ENCODE measurements at places on chromosomes 3 and 15.

DNA sequence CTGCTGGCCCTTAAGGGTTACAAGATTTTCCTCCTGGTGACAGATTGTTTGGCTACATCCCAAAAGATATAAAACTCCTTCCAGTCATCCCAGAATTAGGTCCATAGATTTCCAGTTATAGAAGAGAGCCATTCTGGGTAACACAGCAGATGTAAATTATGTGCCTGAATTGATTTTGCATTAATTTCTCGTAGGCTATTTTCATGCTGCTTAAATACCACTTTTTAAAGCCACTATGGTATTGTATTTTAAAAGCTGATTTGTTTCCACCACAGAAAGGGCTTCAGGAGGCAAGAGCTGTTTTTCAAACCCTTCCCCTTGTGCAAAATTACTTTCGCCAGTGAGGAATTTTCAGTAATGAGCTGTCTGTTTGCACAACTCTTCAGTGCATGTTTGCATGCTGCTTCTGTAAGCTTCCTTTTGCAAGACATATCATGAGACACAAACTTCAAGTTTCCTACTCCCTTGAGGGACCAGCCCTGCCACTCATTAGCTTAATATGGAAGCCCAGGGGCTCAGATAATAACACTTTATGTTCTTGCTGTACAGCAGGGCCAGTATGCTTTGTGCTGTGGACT is 105.4 kb upstream of the TNIK start:
- DNase-seq: no peak

DNA sequence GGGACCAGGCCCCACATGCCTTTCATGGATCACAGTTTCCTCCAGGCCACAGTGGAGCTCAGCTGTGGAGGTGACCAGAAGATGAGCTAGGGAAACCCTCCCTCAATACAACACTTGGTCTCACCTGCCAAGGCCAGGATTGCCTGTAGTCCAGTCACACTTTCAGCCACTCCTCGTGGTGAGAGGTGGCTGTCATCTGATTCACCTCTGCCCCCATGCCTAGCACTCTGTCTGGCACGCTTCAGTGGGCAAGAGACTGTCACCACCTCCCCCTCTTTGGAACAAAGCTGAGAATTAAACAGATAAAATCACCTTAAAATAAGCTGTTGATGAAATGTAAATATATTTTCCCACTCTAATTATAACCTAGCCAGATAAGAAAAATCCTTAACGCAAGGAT is 4.0 kb upstream of the IL17RD start:
- no peak for DNase-seq

DNA sequence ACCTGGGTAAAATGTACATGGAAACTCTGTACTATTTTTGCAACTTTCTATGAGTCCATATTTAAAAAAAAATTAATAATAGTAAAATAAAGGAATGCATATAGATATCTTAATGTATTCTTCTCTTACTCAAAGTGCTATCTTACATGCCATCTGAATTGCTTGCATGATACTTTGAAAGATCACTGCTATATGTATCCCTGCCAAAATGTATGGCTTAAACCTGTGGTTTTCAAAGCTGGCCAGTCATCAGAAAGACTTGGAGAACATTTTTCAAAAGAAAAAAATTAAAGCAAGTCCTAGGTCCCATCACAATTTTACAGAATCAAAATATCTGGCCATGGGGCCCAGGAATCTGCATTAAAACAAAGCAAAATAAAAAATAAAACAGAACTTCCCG is 262.1 kb downstream of the LPP start:
- no peak for DNase-seq

DNA sequence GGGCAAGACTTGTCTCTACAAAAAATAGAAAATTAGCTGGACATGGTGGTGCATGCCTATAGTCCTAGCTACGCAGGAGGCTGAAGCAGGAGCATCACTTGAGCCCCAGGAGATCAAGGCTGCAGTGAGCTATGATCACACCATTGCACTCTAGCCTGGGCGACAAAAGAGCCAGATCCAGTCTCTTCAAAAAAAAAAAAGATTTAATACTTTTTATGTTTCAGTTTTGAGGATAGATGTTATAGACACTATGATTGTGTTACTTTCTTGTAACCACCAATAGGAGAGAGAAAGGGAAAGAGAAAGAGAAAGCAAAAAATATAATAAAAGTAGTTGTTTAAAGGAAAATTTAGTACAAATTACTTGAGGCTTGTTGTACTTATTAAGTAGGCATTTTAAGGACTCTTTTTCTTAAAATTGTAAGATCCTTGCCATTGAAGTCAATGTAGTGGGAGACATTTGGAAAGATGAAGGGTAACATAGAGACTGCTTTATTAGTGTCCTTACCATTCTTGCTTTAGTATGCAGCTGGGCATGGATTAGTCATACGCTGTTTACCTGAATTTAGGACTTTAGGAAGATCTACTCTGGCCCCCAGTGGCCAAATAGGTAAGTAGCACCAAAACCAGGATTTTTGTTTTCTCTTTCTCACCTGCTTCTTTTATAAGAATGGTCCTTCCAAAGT is 35.1 kb upstream of the ZDHHC23 start:
- DNase-seq: peak; percentile 8

DNA sequence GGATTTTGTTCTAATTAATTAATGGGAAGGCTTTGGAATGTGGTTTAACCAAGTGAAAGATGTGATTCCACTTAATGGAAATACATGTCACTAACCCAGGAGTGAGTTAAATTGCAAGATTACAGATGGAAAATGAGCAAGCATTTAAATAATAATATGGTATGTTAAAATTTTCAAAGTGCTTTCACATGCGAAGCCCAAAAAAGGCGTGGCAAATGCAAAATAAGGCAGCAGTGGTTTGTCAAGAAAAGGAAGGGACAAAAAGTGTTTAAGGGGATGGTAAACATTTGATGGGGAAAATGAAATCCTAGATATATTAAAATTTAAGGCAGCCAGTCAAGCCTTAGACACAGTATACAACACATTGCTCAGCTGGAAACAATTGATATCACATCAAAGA is 2.9 kb downstream of the TICRR start:
- DNase-seq: no peak

GRCh38 chr3:105542282-105543019 is 175.7 kb downstream of the ALCAM start:
- no peak for DNase-seq

DNA sequence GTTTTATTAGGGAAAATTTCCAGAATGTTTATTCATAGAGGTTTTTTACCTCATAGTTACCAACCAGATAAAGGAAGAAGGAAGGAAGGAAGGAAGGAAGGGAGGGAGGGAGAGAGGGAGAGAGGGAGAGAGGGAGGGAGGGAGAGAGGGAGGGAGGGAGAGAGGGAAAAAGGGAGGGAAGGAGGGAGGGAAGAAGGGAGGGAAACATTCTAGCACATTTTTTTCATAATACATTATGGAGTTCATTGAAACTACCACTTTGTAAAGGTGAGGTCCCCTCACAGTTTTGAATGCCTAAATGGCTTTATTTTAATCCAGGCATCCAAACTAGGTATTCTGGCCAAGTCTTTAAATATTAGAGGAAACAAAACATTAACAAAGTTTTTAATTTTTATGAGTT is 1049.1 kb downstream of the ROBO1 start:
- DNase-seq: no peak

DNA sequence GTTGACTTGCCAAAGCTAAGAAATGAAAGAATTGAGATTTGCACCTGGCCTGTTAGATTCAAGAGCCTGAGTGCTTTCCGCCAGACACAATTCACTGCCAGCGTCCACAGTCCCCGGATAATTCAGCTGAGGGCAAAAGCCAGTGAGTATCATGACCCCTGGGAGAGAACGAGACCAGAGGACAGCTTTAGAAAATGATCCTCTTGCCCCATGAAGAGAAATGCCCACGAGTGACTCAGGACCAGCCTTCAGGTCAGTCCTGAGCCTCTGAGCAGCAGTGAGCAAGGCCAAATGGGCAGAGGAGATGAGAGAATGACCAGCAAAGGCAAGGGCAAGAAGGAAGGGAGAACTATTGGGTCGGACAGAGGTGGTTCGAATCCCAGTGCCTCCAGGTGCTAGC is 273.5 kb downstream of the FAM43A start:
- DNase-seq: no peak

DNA sequence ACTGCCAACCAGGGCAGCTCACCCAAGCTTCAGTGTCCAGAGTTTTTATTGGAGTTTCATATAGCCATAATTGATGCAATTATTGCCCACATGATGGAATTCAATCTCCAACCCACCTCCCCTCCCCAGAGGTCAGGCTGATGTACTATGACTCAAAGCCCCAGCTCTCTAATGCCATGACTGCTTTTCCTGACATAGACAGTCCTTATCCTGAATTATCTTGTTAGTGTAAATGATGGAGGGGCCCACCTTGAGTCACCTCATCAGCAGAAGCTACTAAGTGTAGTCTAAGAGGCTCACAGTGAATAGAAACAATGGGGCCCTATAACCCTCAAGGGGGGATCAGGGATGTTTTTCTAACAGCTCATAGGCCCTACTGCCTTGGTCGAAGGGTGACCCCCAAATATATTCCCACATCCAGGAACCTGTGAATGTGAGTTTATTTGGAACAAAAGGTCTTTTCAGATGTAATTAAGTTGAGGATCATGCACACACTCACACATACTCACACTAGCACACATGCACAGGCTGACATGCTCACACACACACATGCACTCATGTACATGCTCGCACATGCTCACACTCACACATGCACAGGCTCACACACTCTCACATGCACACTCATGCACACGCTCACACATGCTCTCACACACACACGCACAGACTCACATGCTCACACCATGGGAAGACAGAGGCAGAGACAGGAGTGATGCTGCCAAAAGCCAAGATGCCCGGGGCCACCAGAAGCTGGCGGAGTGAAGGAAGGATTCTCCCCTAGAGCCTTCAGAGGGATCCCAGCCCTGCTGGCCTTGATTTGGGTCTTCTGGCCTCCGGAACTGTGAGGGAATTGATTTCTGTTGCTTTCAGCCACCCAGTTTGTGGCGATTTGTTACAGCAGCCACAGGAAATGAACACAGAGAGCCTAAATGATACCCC is 131.2 kb upstream of the SMAD3 start:
- DNase-seq: no peak

DNA sequence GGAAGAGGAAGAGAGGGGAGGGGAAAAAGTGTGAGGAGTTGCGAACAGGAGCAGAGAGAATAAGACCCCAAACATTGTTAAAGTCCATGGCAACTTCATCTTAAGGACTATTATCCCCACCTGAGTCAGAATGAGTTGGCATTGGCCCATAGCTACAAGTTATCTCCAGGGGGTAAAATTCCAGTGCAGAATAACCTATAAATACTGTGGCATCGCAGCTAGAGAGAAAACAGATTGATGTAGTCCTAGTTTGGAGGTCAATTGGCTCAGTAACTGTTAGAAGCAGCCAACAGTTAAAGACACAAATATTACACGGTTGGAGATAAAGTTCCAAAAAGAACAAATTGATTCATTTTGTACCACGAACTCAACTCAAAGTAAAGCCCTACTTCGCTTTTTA is 313.9 kb upstream of the CCDC54 start:
- DNase-seq: no peak

- DNase-seq: no peak
Measured at GRCh38 chr3:25365636-25366035, 62.4 kb upstream of the RARB start.

Data from activated T-helper 1 cell treated with anti-CD3 and anti-CD28 coated beads, Interleukin-12 subunit alpha, Interleukin-12 subunit beta, Interleukin-2, Interleukin-4 antibody, amounts not matched to agents 30 ng/mL and 10 ng/mL and 1 ng/mL, durations not matched to agents 14 hours and 24 hours and 36 hours (primary cell).